ENCODE measurements at places on chromosomes 13 and 19. TPM values are rescaled to one million over a fixed set of nuclear protein-coding genes. Genes with fewer than 3 reads are reported as not detected.

Gene CFD
- not detected for total RNA-seq

Gene MAP3K10
- 14.2 TPM for total RNA-seq

Gene ZNF578
- total RNA-seq, result 0.69 TPM

Gene HSH2D
- total RNA-seq, result not detected

Gene MAMSTR
- total RNA-seq, result 0.73 TPM

Gene LPAR6
- total RNA-seq, result 14.3 TPM

Gene ZGLP1
- total RNA-seq, result 0.36 TPM

Gene LILRB2
- not detected for total RNA-seq

Gene DHDH
- 1.1 TPM for total RNA-seq

Gene SIGLEC8
- total RNA-seq, result not detected

Gene PLPPR3
- total RNA-seq, result not detected

Gene ZNF708
- total RNA-seq, result 6.9 TPM

Gene TNFSF11
- 2.1 TPM for total RNA-seq

Gene NPHS1
- total RNA-seq, result not detected

Gene KCTD4
- total RNA-seq, result not detected

Gene SIGLEC5
- not detected for total RNA-seq

Gene ANKRD24
- total RNA-seq, result 0.62 TPM

Gene ZNF534
- not detected for total RNA-seq

Gene CCL25
- not detected for total RNA-seq

Gene PTGER1
- total RNA-seq, result not detected

Gene CGB8
- not detected for total RNA-seq

Gene PRSS57
- total RNA-seq, result not detected

Gene USF2
- 82.6 TPM for total RNA-seq

Gene NCR1
- not detected for total RNA-seq

Gene MTMR6
- total RNA-seq, result 39.9 TPM

Gene MEIS3
- total RNA-seq, result 8.9 TPM

Gene ADM5
- total RNA-seq, result 0.34 TPM

Gene ZNF433
- total RNA-seq, result 3.8 TPM

Gene WDR87
- not detected for total RNA-seq

Gene NPAS1
- 0.67 TPM for total RNA-seq

Gene CEACAM6
- total RNA-seq, result not detected

Gene CABP5
- total RNA-seq, result not detected

Gene C19orf38
- total RNA-seq, result 0.33 TPM

Gene PRR36
- total RNA-seq, result not detected

Gene GJB6
- not detected for total RNA-seq

Gene DDA1
- total RNA-seq, result 10.5 TPM

Gene EID2B
- total RNA-seq, result 4.8 TPM

Gene GJB2
- total RNA-seq, result not detected

Gene TSKS
- not detected for total RNA-seq

Data from melanocyte of skin (primary cell).